Thoracic aorta (tissue), 2 donors: ENCODE measurements at places on chromosomes 1 and 21. TPM values are rescaled to one million over a fixed set of nuclear protein-coding genes. Genes with fewer than 3 reads are reported as not detected.

RCC2 gene
- total RNA-seq = 18.4 TPM

- no peak for DNase-seq
Observed at GRCh38 chr1:228452194-228453021, 34.8 kb upstream of the RNF187 start.

- DNase-seq = no peak
Observed at GRCh38 chr1:13462682-13463081, 51.1 kb downstream of the LRRC38 start.

DNA sequence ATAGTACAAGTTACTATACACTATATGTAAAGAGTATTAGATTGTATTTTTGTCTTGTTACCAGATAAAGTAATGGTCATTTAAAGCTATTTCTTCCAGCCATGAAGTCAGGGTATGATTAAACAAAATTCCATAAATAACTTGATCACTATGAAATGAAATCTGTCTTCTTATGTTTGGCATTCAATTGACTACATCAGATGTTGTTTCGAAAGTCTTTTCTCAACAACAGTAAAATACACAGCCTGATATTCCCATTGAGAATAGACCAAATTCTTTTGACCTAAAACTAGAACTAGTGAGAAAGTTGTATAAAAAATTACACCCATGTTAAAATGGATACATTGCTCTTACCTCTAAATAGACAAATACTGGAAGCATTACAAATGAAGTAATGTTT, 134.6 kb upstream of the ADAMTS5 start:
- DNase-seq = no peak

KCNC4 gene
- 12.7 TPM for total RNA-seq

ZBTB7B gene
- total RNA-seq = 35.3 TPM

GRCh38 chr1:203799971-203800370, 4.5 kb downstream of the ZBED6 start:
- DNase-seq = no peak

LEMD1 gene
- not detected for total RNA-seq

DNA sequence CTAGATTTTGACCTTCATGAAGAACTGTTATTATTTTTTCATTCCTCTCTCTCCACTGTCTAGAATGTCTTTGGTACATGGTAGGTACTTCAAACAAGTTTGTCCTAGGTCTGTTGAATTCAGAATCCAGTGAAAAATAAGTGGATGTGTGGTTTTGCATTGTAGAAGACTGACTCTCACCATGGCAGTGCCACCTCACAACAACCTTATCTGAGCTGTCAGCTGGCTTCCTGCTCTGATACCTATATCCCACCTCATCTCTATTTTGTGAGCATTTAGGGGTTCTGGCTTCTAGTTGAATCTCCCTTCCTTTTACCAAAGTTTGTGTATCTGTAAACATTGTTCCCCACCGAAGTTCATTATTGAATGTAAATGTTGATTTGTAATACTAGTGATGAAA, 9.1 kb downstream of the SWT1 start:
- DNase-seq = no peak

DNA sequence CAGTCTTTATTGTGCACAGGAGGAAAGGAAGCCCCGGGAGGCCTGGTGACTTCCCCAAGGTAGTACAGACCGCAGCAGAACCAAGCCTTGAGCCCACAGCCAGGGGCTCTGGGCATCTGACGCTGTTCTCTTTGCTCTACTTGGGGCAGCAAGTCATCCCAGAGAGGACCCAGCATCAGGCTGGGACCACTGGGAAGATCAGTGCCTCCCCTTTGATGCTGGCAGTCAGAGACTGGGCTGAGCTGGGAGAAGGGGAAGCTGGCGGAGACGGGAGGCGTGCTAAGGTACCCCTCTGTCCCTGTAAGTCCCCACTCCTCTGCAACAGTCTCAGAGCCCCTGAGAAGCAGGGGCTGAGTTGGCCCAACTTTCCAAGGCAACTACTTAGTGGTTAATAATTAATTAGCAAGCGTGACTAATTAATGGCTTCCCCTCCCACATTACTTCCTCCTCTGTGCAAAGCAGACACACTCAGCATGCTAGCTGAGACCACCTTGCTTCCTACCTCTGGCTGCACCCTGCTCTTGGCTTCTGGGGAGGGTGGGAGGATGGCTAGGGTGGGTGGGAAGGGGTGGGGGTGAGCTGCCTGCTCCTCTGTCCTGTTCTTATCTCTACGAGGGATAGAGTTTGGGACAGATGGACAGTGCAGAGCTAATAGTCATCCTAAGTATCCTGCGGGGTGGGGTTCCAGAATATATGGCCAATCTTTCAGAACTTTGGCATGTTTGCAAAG, 1.3 kb downstream of the INAVA start:
- no peak for DNase-seq

HHAT gene
- 4.6 TPM for total RNA-seq

DNA sequence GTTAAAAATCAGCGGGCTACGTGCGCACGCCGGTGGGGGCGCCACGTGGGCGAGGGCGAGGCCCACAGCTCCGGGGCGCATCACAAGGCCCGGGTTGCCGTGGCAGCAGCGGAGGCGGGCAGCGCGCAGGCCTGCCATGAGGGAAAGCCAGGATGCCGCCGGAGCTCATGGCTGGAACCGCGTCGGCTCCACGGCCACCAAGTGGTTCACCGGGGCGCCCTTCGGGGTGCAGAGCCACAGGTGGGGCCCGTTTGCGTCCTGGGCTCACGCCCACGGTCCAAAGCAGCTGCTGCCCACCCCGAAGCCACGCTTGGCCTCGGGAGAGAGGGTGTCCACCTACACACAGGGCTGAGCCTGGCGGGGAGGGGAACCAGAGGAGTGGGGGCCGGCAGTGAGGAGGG, 4.9 kb upstream of the TTC22 start:
- no peak for DNase-seq

ARMH1 gene
- 0.81 TPM for total RNA-seq

S100A4 gene
- 514 TPM for total RNA-seq

GRCh38 chr1:205704903-205705302, 24.6 kb upstream of the SLC45A3 start:
- no peak for DNase-seq

DNA sequence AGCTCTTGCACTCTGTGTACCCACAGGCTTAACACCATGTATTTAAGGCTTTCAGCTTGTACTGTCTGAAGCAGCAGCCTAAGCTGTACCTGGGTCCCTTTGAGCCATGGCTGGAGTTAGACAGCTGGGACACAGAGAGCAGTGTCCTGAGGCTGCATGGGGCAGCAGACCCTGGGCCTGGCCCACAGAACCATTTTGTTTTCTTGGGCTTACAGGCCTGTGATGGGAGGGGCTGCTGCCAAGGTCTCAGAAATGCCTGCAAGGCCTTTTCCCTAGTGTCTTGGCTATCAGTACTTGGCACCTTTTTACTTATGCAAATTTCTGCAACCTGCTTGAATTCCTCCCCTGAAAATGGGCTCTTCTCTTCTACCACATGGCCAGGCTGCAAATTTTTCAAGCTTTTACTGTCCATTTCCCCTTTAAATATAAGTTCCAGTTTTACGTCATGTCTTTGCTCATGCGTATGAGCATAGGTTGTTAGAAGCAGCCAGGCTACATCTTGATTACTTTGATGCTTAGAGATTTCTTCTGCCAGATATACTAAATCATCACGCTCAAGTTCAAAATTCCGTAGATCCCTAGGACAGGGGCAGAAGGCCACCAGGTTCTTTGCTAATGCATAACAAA, 143.9 kb downstream of the CLEC20A start:
- no peak for DNase-seq

DNA sequence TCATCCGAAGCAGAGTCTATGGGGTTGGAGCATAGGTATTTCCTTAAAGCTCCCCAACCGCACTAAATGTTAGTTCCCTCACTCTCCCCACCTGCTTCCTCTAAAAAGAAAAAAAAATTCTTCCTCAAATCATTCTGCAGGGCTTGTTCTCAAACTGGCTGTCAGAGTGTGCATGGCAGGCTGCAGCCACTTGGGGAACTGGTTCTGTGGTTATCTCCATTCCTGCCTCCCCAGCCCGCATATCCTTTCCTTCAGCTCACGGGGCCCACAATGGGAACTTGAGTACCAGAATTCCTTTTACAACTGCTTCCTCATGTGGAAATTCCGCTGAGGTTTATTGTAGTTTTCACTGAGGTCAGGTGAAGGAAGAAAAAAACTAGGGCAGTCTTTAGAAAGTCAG, 159.2 kb downstream of the PIGK start:
- DNase-seq = no peak

CFAP410 gene
- total RNA-seq = 48.8 TPM

SPRR1A gene
- not detected for total RNA-seq

DNA sequence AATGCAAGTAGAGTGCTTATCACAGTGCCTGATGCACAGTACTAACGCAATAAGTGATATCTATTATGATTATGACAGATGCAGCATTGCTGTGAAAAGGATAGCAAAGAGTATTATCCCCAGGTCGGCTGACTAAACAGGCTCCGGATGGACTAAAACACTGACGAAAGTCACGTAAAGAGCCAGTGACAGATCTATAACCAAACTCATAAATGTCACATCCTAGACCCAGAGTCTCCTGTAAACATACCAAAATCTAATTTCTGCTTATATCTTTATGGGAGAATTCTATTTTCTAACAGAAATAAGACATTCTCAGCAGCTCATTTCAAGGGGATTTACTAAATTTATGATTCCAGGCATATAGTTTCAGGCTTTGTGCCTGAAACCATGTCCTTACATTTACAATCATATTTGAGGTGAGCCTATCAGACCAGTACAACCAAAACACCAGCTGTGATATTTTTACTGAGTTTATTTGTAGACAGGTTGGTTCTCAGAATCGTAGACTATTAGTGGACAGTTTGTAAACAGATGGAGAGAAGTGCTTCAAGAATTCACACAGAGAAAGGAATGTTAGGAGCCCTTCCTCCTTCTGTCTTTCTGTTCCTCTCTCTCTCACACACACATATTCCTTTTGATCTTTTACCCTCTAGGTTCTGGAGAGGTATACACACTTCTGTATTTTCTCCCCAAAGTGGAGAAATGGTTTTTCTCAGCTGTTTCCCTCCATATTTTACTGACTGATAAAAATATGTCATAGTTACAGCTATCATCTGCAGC, 52.4 kb upstream of the WDR26 start:
- DNase-seq = no peak

GBP4 gene
- total RNA-seq = 20.2 TPM

- no peak for DNase-seq
Observed at GRCh38 chr1:7018826-7019225, 233.6 kb downstream of the CAMTA1 start.

- no peak for DNase-seq
Observed at GRCh38 chr1:241895013-241895412, 47.0 kb downstream of the EXO1 start.

GRCh38 chr1:32275424-32275823, 16.5 kb upstream of the HDAC1 start:
- DNase-seq = no peak

GRCh38 chr1:170296642-170297041, 150.9 kb downstream of the NTMT2 start:
- no peak for DNase-seq

- DNase-seq = no peak
Observed at GRCh38 chr21:46504666-46505065, 46.0 kb downstream of the DIP2A start.

SPATA45 gene
- total RNA-seq = not detected

C1orf232 gene
- total RNA-seq = not detected

INSRR gene
- not detected for total RNA-seq

DNA sequence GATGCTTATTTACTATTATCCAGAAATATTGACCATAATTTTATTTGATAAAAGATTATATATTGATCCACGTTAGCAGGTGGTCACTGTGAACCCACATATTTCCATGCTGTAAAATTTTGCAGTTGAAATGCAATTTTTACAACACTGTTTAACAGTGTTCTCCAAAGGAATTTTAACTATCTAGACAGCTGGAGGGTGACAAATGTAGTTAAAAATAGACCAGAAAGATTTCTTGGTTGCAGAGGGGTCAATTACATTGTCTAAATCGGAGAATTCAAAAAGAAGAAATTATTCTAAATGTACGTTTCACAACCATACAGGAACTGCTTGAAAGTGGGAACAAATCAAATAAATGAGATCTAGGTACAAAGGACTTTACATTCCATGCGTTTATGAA, 625.2 kb upstream of the NCAM2 start:
- DNase-seq = no peak

DNA sequence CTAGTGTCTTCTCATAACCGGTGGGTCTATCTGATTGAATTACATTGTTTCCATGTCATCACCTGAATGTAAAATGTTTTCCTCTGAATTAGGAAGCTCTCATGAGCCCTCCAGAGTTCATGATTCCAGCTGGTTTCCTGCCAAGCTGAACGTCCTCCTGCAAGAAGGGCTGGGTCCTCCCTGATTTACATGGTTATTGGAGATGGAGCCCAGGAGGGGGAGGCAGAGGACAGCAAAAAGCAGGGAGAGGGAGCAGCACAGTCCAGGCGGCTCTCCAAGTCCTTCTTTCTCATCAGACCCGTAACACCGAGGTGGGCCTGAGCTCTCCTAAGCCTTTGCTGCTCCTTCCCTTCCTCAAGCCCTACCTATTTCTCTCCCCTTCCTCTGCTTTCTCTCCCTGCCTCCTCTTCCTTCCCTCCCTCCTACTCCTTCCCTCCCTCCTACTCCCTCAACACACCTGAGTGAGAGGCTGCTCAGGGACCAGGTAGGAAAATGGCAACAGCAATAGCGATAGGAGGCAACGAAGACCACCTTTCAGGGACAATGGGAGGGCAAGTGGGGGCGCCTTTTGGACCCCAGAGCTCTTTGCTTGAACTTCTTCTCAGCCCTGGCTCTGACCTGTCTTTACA, 265.9 kb downstream of the PRDM2 start:
- no peak for DNase-seq

- no peak for DNase-seq
Observed at GRCh38 chr1:176605176-176605575, 142.2 kb downstream of the PAPPA2 start.

DNA sequence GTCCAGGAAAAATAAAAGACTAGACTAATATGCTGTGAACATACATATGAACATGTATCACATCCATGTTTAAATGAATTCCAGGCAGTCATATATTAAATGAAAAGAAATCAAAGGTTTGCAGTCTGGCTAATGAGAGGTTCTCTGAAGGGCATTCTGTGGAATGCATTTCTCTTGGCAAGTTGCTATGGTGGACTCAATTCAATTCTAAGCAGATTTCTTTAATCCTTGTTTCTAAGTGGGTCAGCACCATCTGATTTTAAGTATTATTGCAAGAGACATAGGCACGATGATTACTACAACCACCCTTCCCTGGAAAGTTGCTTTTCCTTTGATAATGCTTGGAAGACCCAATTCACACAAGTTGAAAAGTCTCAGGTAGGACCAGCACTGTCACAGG, 23.9 kb upstream of the ABCA4 start:
- no peak for DNase-seq

KRTAP19-7 gene
- total RNA-seq = not detected

GRCh38 chr1:201538612-201539551, at the start of gene NAV1:
NAV1 (plus strand) TSS chr1:201539127; CDS start chr1:201622885, 83,758 bp downstream.
- peak; percentile 67 for DNase-seq

GRCh38 chr1:200302921-200303290, 106.9 kb downstream of the ZNF281 start:
- DNase-seq = no peak

GRCh38 chr1:230701895-230702768, 11.8 kb downstream of the AGT start:
- no peak for DNase-seq

KRTAP12-2 gene
- total RNA-seq = not detected

GRCh38 chr1:220962031-220962751, 82.9 kb downstream of the HLX start:
- DNase-seq = no peak

SLC44A5 gene
- 0.68 TPM for total RNA-seq

EFNA1 gene
- 15.4 TPM for total RNA-seq
